ENCODE measurements at places on chromosomes 1 and 21. TPM values are rescaled to one million over a fixed set of nuclear protein-coding genes. Genes with fewer than 3 reads are reported as not detected.

DNA sequence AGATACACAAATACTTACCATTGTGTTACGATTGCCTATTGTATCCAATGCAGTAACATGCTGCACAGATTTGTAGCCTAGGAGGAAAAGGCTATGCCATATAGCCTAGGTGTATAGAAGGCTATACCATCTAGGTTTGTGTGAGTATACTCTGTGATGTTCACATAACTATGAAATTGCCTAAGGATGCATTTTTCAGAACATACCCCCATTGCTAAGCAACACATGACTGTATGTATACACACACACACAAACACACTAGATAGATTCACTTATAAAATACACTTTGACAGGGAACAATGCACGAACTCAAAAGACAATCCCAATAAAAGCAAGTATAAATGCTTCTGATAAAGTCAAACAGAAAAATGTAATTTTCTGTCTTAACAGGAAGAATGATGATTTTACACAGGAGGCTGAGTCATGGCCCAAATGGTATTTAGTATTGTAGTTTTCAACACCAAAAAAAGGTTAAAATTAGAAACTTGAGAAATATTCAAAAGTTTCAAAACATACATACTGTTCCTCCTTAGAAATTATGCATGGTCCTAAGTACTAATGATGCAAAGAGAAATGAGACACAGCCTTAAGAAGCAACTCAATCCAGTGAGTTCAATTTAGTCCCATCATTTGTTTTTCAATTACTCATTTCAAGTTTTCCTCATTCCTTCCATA, 12.2 kb downstream of the FH start:
- no peak overlapping the region for H3K4me3 ChIP-seq
- no peak for DNase-seq
- H3K27ac ChIP-seq, result no peak overlapping the region
- H3K4me1 ChIP-seq, result no peaks in the 10 kb centered on the region
- H3K36me3 ChIP-seq, result peaks cover 16% of the 10 kb centered on the region
- no peaks in the 10 kb centered on the region for H3K27me3 ChIP-seq

DNA sequence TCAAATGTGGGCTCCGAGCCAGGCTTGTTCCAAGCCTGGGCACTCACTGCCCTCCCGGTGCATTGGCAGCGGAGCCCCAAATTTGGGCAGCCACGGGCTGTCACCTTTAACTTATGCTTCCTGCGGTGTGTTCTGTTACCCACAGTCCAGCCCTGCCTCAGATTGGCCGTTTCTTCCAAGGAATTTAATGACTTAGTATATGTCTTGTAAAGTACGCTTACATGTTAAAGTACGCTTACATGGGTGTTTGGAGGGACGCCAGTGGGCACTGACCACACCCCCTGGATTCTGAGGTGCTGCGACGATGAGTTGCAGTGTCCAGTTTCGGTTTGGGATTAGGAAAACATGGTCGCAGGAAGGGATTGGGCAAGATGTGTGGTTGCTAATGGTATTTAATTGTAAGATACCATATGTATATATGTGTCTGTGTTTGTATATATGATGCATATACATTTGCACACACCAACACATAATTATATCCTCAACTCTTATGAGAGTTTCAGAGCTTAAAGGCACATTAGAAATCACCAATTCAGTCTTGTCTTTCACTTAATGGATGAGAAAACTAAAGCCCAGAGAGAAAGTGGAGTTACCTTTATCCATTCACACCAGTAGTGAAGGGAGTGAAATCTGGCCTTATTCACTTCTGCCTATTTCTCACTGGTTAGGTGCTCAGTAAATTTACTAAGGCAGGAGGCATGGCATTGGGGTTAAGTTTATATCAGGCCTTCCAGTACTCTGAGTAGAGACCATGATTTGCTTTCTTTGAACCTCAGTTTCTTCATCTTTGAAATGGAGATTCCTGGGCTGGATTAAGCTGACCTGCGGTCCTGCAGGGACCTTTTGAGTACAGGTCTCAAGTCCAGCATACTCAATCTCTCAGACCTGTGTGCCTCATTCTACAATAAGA, 1.0 kb downstream of the SMYD2 start:
- no peaks in the 10 kb centered on the region for H3K36me3 ChIP-seq
- H3K27ac ChIP-seq, result no peak overlapping the region
- DNase-seq, result peak; percentile 50

The LCK gene
- 10.3 TPM for total RNA-seq

GRCh38 chr1:208235982-208236761, 8.0 kb downstream of the PLXNA2 start:
- DNase-seq, result peak; percentile 65
- H3K4me1 ChIP-seq, result peaks cover 28% of the 10 kb centered on the region
- H3K36me3 ChIP-seq, result no peaks in the 10 kb centered on the region
- H3K27ac ChIP-seq, result no peak overlapping the region
- H3K4me3 ChIP-seq, result no peak overlapping the region

GRCh38 chr1:231836227-231836893, 209.8 kb downstream of the DISC1 start:
- no peaks in the 10 kb centered on the region for H3K36me3 ChIP-seq
- no peak overlapping the region for H3K4me3 ChIP-seq
- no peaks in the 10 kb centered on the region for H3K27me3 ChIP-seq
- no peak for DNase-seq
- peaks cover 5% of the 10 kb centered on the region for H3K4me1 ChIP-seq

GRCh38 chr1:47432071-47433036, 5.5 kb upstream of the FOXD2 start:
- no peaks in the 10 kb centered on the region for H3K36me3 ChIP-seq
- H3K27ac ChIP-seq, result no peak overlapping the region
- H3K4me1 ChIP-seq, result peaks cover 7% of the 10 kb centered on the region
- no peak overlapping the region for H3K4me3 ChIP-seq

Data from kidney (tissue), 22 donors.